A549 treated with AZD2906 at 1 μM for 4 hours (cell line): ENCODE measurements at places on chromosomes 7 and 10. TPM values are rescaled to one million over a fixed set of nuclear protein-coding genes. Genes with fewer than 3 reads are reported as not detected.

TMEM140 gene
- 1.1 to 1.4 TPM (median 1.3 TPM) in 5 replicates for total RNA-seq

MAGI2 gene
- 0.29 to 0.53 TPM (median 0.48 TPM) in 5 replicates for total RNA-seq

ITPRID1 gene
- total RNA-seq, result not detected in 5 replicates

DEPP1 gene
- 2.3 to 3.6 TPM (median 3.1 TPM) in 5 replicates for total RNA-seq

PLAU gene
- 105 to 142 TPM (median 116 TPM) in 5 replicates for total RNA-seq

SFTPA1 gene
- not detected in 5 replicates for total RNA-seq

ADCY1 gene
- total RNA-seq, result 2.1 to 2.5 TPM (median 2.4 TPM) in 5 replicates

DLX5 gene
- not detected in 5 replicates for total RNA-seq

NPC1L1 gene
- total RNA-seq, result 0.06 to 0.09 TPM (median 0.08 TPM) in 5 replicates

MBL2 gene
- not detected in 5 replicates for total RNA-seq

TACR2 gene
- 0.13 to 0.21 TPM (median 0.16 TPM) in 4 of 5 replicates, not detected in the other for total RNA-seq

FEZF1 gene
- not detected in 5 replicates for total RNA-seq

MMRN2 gene
- 0.40 to 1.4 TPM (median 0.93 TPM) in 5 replicates for total RNA-seq

BEND7 gene
- total RNA-seq, result 8.4 to 10.4 TPM (median 10.0 TPM) in 5 replicates

TMEM270 gene
- total RNA-seq, result 0.09 to 0.17 TPM (median 0.15 TPM) in 5 replicates

ASCC1 gene
- total RNA-seq, result 34.8 to 47.1 TPM (median 36.0 TPM) in 5 replicates
